ENCODE measurements at places on chromosomes 7 and 10.

GRCh38 chr10:4981722-4982471 is 18.7 kb downstream of the AKR1C1 start:
- no peak for DNase-seq

DNA sequence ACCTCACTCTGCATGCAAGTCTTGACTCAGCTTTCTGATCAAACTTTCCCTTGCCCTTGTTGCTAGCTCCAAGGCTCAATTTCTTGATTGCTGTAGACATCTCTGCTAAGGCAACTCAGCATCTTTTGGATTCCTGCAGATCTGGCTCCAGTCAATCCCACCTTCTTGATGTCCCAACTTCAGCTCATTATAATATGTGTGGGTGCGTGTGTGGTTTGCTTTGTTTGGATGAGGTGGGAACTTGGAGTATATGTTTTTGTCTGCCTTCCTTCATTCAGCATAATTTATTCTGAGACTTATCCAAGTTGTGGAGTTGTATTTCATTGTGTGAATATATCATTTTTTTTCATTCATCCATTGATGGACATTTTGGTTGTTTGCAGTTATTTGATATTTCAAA is 364.8 kb upstream of the IGFBP3 start:
- no peak for DNase-seq

GRCh38 chr7:157925383-157925875 is 588.6 kb downstream of the DNAJB6 start:
- no peak for DNase-seq

DNA sequence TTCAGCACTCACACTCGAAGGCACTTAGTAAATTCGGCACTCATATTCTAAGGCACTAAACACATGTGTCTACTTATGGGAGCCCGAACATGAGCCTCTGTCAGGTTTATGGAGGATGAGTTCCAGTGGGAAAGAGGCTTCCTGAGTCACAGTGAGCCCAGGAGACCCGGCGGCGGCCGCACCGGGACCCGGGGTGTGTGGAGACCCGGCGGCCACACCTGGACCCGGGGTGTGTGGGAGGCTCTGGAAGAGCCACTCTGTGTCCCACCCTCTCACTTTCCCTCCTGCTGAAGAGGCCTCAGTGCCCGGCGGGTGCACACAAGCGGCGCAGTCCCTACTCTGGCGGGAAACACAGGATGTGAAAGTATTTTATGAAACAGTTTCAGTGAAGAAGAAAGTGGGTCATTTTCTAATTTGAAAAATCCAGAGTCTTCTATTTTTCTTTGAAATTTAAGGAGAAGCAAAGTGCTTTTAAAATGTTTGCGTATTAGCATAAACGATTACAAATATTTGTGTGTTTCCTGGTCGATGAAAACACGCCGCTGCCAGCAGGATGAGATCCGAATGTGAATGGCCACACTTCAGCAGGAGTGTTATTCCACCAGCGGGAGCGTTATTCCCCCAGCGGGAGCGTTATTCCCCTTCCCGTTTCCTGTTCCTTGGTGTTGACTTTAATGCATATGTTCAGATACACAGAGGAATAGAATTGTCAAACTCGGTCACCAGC is 625.1 kb downstream of the DNAJB6 start:
- DNase-seq: no peak

GRCh38 chr7:111089822-111090426 is 1.0 kb upstream of the LRRN3 start:
- DNase-seq: no peak

- DNase-seq: no peak
These were observed 107.5 kb upstream of the SDK1 start for GRCh38 chr7:3193379-3194120.

GRCh38 chr10:124515244-124515970 is 53.8 kb downstream of the LHPP start:
- no peak for DNase-seq

DNA sequence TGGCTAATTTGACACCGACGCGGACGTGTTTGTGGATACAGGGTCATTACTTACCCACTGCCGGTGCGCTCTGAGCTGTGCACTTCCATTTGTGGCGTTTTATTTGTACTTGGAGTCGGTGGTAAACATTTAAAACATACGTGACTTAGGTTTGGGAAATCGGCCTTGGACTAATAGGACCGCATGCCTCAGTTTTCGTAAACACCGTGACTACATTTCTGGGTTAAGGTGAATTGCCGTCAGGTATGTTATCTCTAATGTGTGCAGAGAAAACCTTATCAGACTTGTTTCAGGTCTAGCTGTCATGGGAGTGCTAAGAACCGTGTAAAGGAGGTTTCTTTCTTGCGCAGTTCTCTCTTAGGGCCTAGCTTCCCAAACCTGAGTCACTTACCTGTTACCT is 51.7 kb upstream of the NCF1 start:
- no peak for DNase-seq

DNA sequence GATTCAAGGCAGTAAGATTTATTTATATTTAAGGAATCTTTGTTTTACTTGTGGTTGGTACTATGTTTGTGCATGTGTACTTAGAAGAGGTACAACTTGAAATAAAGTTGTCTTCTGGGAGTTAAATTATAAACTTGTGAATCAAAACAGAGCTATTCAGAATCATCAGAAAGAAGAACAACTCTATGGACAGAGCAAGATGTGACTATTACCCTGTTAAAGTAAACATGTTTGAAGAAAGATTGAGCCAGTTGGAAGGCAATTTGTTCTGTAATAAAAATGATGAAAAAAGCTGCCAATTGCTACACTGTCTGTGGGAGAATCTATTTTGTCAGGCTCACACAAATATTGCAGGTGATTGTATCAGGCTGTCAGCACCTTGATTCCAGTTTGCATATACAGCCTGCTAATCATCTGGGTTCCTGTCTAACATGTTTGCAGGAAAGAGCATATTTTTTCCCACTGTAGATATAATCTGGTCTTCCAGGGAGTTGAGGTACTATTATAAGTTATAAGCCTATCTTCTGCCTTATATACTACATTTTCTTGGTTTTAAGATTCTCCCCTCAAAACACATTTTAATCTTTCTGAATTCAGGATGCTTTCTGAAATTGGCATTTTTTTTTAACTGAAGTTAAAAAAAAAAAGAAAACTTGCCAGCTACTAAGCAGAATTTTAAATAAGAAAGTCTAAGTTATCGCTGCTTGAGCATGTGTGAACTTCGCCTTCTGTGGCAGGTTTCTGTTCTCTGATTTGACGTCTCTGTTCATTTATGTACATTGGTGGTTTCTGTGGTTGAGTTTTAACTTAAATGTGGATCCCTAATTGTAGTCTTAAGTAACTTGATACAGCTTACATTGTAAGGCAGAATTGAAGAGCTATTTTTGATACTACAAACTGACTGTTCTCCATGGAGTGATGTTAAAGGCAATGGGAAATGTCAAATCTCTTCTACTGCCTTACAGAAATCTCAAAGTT is 46.0 kb downstream of the ZNRF2 start:
- no peak for DNase-seq

GRCh38 chr7:2566348-2566889 is 7.6 kb downstream of the IQCE start:
- DNase-seq: no peak
